ENCODE measurements at places on chromosomes 2 and 18.

DNA sequence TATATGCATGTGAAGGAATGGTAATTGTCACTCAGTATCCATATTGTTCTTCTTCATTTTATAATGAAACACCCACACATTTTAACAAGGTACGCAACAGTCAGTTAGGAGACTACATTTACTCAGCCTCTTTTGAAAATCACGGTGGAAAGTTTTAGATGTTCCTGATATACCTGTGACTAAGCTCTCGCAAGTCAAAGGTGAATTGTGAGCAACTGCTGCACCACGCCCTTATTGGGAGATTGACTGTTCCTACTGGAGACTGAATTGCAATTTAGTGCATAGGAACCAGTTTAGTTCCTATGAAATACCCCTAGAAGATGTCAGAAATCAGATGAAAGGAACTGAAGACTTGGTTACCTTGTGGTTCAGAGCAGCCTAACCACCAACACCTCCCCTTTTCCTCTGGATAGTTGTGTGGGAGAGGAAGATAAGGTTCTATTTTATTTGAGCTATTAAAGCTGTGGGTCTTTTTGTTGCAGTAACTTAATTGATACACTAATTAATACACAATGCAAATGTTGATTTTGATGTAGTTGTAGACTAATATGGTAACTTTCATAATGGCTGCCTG, 1280.5 kb upstream of the CDH2 start:
- DNase-seq = no peak

DNA sequence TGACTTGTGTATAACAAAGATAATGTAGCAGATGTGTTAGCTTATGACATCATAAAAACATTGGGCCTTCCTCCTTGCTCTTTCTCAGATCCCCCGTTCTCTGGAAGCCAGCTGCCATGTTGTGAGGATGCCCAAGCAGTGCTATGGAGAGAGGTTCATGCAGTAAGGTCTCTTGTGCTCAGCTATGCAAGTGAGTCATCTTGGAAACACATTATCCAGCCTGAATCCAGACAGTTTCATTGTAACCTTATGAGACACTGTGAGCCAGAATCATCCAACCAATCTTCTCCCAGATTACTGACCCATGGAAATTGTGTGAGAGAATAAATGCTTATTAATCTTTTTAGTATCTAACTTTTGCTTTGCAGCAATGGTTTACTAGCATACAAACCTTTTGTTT, 60.8 kb downstream of the ST6GAL2 start:
- no peak for DNase-seq

DNA sequence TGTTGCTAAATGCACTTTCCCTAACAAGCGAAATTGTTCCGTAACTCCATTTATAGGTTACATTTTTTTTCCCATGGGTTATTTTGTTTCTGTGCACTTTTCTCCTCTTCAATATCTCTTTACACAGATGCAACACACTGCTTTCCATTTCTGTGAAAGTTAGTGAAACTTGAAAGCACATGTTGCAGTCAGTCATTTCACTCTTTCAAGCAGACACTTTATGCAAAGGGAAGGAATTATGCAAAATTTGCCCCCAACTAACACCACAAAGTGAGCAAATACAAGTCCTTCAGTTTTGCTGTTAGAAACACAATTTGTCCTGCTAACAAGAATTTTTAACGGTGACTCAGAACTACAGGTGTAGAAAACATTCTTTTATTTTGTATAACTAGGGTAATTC, 124.8 kb downstream of the PTH2R start:
- no peak for DNase-seq

DNA sequence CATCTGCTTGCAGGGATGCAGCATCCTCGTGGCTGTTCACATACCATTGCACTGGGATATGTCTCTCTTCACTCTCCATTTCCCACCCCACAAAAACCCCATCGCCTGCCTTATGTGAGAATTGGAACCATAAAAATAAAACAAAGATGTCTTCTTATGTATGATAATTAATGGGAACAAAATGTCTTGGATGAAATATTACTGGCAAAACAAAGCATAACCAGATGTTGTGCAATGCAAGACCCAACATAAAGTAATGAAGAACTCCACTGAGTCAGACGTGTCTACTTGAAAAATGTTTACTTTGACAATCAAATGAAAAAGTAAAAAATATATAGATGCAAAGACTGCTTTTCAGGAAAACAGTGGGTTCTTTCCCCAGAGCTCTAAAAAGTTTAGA, 611.3 kb upstream of the SYT4 start:
- no peak for DNase-seq

- DNase-seq = no peak
Observed at GRCh38 chr2:234373481-234374149, 123.3 kb downstream of the ARL4C start.

DNA sequence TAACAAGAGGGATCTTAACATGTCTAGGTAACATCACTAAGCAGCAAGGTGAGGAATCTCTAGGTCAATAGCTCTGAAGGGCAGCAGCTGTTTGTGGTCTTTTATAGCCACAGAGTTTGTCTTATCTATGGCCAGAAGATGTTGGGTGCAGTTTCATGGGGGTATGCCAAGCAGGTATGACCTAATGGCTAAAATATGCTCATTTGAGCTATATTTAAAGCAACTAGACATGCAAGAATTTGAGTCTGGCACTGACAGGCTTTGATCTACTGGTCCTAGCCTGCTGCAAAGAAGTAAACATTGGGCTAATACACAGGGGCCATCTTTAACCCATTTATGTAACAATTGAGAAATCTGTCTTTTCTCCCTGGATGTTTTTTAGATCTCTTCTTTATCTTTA, 13.9 kb upstream of the UGP2 start:
- no peak for DNase-seq

- no peak for DNase-seq
Observed at GRCh38 chr2:26685341-26685740, 7.2 kb upstream of the KCNK3 start.

GRCh38 chr2:218694405-218695145, 16.1 kb upstream of the TTLL4 start:
- no peak for DNase-seq

DNA sequence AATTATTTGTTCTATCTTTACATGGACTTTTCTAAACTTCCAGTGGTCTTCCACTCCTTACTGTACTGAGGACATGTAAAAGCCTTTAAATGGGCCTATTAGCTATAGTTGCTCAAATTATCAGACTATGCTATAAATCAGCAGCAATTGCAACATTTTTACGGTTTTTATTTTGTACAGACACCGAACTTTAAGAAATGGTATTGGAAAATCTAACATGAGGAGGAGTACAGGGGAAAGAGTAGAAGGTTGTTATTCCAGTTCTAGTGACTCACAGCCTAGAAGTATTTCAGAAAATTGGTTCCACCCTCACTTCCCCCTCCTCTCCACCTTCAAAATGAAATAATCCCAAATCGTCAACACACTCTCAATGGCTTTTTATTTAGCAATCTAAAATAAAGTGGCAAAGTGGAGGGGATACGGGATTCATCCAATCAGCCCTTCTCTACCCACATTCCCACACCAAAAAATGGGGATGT, 1.1 kb downstream of the NCKAP1 start:
- DNase-seq = no peak

DNA sequence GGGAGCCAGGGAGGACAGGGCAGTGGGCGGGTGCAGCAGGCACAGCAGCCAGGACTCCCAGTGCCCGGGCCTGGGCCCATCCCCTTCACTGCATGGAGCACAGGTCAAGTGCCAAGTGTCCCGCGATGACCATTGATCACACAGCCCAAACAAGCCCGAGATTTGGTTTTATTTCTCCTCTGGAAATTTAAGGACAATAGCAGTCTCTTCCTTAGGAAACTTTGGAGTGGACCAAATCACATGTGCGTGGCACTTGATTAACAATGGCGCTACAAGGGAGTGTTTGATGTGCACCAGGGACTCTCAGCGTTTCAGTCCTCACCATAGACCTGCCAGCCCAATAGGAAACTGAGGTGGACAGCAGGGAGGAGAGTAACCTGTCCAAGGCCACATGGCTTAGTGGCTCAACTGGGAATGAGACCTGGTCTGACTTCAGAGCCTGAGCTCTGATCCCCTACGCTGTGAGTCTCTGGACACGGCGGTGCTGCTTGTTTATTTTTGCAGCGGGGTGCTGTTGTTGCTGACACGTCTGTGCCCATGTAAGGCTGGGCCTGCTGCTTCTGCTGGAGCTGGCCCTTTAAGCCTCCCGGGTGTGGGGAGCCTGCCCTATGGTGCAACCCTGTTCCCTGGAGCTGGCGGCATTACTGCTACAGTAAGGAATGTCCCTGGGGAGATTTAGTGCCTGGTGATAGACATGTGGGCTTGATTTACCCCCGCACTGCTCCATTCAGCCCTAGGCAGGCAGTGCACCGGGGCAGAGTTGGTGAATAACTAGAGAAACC, 194.2 kb downstream of the INHBB start:
- no peak for DNase-seq

DNA sequence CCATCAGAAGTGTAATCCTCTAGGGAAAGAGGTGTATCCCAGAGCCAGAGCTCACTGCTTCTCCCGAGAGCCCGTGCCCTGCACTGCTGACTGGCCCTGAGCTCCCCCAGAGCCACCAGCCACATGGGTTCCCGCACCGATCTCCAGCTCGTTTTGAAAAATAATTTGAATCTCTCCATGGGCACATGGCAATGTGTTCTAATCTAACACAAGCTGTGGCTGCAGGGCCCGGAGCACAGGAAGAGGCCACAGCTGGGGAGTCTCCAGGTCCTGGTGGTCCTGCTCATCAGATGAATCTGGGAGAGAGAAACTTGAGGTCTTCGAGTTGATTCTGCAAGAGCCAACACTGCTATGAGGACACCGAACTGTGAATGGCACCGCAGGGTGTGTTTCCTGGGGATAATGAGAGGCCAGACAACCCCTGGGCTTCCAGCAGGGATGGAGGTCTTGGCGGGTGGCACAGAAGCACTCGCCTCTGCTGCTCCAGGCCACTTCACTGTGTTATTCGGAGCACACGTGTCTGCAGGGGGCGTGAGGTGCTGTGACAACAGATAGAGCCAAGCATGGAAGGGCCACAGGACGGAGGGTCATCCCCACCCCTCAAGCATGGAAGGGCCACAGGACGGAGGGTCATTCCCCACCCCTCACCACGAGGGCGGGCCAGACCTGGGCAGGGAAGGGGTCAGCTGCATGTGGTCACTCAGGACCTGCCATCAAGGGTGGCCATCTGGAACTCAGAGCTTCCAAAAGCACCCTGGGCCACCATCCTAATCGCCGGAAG, 196.8 kb downstream of the NDUFA10 start:
- DNase-seq = no peak

GRCh38 chr18:38466426-38466825, 900.8 kb upstream of the CELF4 start:
- DNase-seq = no peak

DNA sequence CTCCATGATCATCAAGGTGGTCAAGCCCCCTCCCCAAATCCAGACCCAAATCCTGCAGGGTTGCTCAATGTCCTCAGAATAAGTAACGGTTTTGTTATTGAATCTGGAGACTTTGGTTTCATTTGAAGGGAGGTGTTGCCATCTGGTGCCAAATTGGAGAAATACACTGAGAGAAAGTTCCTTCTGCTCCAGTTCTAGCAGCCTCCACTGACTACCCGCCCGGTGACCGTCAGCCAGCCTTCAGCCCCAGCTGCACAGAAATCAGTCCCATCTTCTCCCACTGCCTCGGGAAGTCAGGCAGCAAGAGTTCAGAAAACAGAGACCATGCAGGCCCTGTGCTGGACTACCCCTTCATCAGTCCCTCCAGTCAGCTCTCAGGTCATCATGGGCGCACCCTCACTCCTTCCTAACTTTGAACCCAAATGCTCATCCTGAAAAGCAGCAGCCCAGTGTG, 38.7 kb downstream of the PKDCC start:
- DNase-seq = peak; percentile 60

GRCh38 chr2:238568455-238569440, 142.0 kb downstream of the ASB1 start:
- no peak for DNase-seq

GRCh38 chr2:36203366-36203765, 152.2 kb upstream of the CRIM1 start:
- no peak for DNase-seq

- DNase-seq = no peak
Observed at GRCh38 chr2:240343548-240343947, 91.9 kb upstream of the GPC1 start.

DNA sequence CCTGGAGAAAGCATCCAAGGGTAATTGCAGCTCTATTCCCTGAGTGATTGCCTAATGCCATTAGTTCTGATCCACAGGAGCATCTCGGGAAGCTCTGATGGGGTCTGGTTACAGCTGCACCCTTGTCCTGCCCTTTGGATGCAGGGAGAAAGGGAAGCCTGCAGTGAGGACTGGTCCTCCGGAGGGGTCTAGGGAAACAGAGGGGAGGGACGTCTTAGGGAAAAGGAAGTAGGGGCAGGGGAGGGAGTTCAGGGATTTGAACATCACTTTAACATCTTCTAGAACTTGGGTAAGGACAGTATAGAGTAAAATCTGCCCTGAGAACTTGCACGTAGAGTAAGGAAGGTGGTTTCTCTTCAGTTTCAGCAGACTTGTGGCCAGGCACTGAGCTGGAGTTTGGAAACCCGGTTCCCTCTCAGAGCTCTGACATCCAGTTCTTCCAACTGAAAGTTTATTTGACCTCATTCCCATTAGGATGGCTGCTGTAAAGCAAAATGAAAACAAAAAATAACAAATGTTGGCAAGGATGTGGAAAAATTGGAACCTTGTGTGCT, 20.5 kb downstream of the ONECUT2 start:
- no peak for DNase-seq

DNA sequence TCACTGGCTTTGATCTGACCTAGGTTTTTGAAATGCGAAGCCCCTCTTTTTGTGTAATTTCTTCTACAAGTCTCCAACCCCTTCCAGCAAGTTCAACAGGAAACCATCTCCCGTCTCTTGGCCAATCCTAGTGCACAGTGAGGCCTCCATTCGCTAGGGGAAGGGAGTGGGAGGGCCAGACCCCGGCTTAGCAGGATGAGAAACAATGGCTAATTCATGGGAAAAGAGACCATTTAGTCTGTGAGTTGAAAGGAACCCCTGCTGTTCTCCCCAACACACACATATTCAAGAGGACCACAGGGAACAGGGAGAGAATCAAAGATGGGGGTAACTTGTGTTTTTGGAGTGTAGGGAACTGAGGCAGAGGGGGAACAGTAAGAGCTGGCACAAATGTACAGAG, 83.0 kb downstream of the RTN4 start:
- no peak for DNase-seq

DNA sequence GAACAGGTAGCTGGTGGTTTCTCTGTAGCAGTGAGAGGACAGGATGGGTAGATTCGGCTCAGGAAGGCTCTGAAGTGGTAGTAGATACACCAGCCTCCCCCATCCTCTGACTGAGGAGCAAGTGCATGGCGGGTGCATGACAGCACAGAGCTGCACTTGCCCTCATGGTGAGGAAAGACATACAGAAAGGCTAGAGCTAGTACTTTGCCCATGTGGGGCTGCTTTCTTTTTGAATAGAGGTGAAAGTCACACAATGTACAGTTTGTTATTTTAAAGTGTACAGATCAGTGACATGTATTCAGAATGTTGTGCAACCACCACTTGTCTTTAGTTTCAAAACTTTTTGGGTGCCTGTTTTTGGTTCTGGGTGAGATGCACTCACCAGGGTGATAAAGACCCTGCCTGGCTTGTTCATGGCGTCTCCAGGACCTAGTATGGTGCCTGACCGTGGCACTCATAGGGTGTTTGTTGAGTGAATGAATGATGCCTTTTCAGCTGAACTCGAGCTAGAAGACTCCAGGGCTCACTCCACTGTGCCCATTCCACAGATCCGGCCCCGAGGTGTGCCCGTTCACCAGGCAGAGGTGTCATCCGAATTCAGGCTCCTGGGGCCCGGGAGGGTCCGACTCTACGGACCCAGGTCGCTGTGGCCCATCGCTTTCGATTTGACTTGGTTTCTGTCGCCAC, 421 bp upstream of the VAMP5 start:
- DNase-seq = no peak
